ENCODE measurements at places on chromosomes 1 and 21.

DNA sequence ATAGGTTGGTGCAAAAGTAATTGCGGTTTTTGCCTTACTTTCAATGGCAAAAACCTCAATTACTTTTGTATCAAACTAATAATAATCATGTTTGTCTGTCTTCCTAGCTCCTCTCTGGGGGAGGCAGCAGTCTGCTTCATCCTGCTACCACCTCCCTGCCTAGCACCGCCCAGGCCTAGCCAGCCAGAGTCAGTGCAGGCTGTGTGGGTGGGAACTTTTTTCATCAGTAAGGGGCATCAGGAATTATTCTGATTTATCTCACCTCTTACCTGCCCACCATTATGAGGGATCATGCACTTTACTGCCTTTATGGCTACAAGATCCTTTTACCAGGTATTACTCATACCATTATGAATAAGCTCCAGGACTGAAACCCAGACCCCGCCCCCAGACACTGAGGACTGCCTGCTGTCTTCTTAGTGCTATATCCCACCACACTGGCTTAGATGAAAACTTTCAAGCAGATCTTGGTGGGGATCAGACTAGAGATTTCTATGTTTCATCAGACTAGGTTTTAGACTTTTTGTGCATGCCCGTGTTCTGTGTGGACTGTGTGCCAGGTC is 116.4 kb downstream of the PBX1 start:
- DNase-seq, result no peak

DNA sequence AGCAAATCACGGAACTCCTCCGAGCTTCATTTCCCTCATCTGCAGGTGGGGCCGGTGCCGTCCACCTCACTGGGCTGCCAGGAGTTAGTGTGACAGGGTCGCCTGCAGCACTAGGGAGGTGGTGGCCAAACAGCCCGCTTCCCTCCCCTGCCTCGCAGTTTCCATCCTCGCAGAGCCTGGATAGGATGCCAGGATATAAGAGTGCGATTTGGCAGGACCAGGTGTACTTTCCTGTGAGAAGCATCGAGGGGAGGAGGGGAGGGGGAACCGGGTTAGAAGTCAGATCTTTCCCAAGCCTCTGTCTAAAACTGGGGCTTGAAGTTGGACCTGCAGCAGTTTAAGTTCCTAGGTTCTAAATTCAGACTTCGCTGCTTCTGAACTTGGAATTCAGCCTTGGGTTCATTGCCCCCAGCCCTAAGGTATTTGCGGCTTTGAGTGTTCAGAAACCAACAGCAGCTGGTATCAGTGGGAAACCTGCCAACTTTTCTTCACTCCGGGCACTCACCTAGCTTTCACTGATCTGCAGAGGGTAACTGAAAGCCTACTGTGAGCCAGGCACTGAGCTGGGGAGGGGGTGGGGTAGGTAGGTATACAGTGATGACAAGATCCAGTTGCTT is 1.7 kb upstream of the JUN start:
- peak; percentile 5 for DNase-seq

DNA sequence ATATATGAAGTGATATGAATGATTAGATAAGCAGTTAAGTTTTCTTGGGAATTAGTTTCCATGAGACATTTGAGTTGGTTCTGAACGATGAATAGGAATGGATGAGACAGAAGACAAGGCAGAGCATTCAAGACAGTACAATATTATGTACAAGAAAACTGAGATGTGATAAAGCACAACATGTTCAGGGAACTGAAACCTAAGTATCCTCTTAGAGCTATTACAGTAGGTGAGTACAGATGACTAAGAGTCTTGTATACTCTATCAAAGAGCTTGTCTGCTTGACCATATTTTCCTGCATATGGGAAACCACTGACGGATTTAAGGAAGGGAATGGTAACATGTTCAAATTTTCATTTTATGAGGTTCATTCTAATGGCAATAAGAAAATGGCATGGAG is 61.6 kb downstream of the NME7 start:
- DNase-seq, result no peak

GRCh38 chr21:15367061-15367626 is 302.3 kb upstream of the NRIP1 start:
- no peak for DNase-seq

- no peak for DNase-seq
Observed at GRCh38 chr1:213987927-213988506, at the start of gene PROX1. Gene PROX1 (plus strand): TSS chr1:213987973. CDS start chr1:213996536, 8,563 bp downstream.

Data from activated T-cell treated with anti-CD3 and anti-CD28 coated beads for 4 hours (primary cell).